Activated T-helper 2 cell treated with anti-CD3 and anti-CD28 coated beads, Interferon-gamma antibody, Interleukin-2, Interleukin-4, amounts not matched to agents 10 μg/mL and 5 μg/mL and 100 μg/mL, durations not matched to agents 14 hours and 24 hours and 36 hours (primary cell): ENCODE measurements at places on chromosomes 16 and 17. TPM values are rescaled to one million over a fixed set of nuclear protein-coding genes. Genes with fewer than 3 reads are reported as not detected.

GRCh38 chr16:68286153-68287074 lies 22.1 kb downstream of the SLC7A6 start:
- DNase-seq, result no peak

- DNase-seq, result no peak
Measured at GRCh38 chr16:51243936-51244436, 92.9 kb upstream of the SALL1 start.

GRCh38 chr16:69253870-69254341 lies 57.2 kb upstream of the VPS4A start:
- no peak for DNase-seq

GRCh38 chr16:15547768-15548096 lies 95.2 kb downstream of the MARF1 start:
- no peak for DNase-seq

GRCh38 chr16:84949772-84950436 lies 61.4 kb downstream of the ZDHHC7 start:
- no peak for DNase-seq

GRCh38 chr17:37847811-37848331 lies 76.3 kb upstream of the TBC1D3K start:
- DNase-seq, result no peak

DNA sequence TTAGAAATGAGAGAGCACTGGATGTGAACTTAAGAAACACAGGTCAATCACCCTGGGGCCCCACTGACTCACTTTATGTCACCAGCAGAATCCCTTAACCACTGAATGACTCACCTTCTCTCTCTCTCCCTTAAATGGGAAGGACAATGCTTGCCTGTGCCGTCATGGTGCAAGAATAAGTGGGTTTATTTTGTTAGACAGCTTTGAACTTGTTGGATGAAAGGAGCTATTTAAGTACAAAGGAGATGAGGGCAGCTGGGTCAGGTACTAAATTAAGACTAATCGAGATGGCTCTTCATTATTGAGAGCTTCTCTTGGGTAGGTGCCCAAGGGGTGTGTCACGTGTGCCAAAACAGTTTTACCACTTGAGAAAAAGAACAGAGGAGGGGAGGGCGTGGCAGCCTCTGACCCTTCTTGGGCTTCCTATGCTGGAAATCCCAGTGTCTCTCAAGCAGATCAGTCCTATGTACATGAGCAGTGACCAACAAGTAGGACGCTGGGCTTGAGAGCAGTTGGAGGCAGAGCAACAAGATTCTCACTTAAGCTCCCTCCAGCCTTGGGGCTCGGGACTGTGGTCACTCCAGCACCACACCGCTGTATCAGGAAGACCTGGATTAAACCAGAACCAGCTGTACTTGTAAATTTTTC lies 6.7 kb upstream of the KRT31 start:
- DNase-seq, result no peak

GRCh38 chr16:68644715-68645493 lies at the start of gene CDH3:
CDH3 (plus strand) TSS chr16:68645310; CDS start chr16:68645380, 70 bp downstream.
- DNase-seq, result no peak

DNA sequence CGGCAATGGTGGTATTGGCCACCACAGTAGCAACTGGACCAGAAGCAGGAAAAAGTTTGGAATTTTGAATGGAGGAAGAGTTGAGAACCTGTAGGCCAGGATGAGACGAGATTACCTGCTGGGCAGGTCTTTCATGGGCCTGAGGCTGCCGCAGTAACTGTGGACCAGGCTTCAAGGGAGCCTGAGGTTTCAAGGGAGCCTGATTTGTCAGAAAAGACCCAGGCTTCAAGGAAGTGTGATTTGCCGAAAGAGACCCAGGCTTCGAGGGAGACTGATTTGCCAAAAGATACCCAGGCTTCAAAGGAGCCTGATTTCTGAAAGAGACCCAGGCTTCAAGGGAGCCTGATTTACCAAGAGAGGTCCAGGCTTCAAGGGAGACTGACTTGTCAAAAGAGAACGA lies 66.6 kb upstream of the ARL4D start:
- no peak for DNase-seq

DNA sequence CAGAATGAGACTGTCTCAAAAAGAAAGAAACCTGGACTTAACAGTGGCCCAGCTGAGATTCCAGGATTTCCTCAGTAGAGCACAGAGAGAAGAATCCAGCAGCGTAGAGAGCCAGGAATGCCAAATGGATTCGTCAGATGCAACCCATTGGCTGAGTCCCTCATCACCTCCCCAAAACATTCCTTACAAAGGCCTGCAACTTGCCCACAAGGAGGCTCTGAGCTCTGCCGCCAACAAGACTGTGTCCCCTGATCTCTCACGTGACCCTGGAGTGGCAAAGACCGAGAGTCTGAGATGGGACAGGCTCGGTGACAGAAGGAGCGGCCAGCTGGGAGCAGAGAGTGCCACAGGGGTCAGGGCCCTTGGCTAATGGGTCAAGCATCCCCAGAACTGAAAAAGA lies 6.9 kb upstream of the CHMP6 start:
- DNase-seq, result no peak

DNA sequence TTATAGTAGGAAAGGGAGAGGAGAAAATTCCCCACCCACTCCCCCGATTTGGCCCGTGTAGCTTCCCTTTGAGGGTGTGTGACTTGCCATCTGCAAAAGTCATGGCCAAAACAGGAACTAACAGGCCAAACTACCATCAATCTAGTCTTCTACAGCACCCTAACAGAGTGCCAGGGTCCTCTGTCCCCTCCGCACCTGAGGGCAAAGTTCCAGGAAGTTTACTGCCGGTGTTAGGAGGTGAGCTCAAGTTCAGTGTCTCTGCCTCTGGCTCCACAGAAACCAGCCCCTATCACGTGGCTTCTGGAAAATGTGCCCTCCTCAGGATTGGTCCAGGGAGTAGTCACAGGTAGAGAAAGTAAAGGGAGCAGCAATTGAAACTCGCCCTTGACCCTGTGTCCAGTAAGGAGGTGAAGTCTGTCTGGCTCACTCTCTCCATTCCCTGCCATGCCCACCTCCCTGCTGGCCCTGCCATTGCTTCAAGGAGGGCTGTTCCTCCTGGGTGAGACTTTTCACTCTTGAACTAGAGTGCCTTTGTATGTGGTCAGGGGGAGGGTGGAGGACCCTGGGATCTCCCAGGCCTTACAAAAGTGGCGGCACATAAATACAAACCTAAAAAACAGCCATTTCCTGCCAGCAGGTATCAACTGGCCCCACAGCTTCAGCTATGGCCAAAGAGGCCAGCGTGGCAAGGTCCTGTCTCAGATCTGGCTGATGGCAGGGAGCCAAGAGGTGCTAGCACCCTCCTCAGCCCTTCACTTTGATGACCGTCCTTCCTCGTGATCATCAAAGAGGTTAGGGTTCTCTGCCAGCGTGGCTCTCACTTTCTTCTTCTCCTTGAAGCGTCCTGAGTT lies 5.3 kb downstream of the PRR15L start:
- DNase-seq, result no peak

Gene KRTAP9-8
- not detected in 2 replicates for total RNA-seq

Gene ZSCAN10
- not detected in 2 replicates for total RNA-seq

Gene LRRC75A
- 2.0 and 2.6 TPM in 2 replicates for total RNA-seq

Gene CDH5
- not detected in 2 replicates for total RNA-seq

Gene NPIPA7
- total RNA-seq, result 6.1 and 6.2 TPM in 2 replicates
